ENCODE measurements at places on chromosomes 7 and 10. TPM values are rescaled to one million over a fixed set of nuclear protein-coding genes. Genes with fewer than 3 reads are reported as not detected.

DNA sequence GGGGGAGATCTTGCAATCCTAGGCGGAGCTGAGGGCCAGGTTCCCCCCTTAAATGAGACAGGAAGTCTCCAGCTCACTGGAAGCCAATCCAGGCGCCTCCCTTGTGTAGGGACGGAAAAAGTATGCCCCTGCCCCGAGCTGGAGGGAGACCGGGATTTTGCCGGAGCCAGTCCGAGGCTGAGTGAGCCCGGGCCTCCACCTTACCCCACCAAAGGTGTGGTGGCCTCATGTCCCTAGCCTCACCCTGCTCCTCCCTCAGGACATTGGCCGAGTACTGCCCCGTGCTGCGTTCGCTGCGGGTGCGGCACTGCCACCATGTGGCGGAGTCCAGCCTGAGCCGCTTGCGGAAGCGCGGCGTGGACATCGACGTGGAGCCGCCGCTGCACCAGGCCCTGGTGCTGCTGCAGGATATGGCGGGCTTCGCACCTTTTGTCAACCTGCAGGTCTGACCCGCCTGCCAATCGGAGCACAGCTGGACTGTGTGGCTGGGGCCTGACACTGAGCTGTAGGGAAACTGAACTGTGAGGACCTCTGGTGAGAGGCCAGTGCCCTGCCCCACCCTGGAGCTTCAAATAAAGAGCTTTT, 2.0 kb downstream of the FBXL15 start:
- peaks cover 9% of the 10 kb centered on the region for H3K4me1 ChIP-seq
- H3K36me3 ChIP-seq = no peaks in the 10 kb centered on the region
- peaks cover 23% of the 10 kb centered on the region for H3K27me3 ChIP-seq
- DNase-seq = peak; percentile 78

DNA sequence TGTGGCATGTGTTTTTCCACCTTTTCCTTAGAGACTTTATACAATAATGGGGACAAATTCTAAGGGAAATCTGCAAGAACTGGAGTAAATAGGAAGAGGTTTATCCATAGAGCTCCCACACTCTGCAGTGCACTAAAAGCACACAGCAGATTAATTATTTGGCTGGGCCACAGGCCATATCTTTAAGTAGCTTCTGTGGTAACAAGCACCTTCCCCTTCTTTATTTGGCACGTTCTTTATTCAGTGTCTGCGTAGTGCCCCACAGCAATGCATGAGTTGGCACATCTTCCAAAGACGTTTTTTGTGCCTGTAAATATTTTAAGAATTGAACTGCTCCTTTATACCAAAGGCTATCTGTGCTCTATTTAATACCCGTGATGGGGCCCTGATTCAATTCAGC, 104.9 kb upstream of the MBL2 start:
- no peaks in the 10 kb centered on the region for H3K36me3 ChIP-seq
- no peak for DNase-seq
- H3K27ac ChIP-seq = no peak overlapping the region
- H3K4me1 ChIP-seq = peaks cover 14% of the 10 kb centered on the region
- H3K27me3 ChIP-seq = no peaks in the 10 kb centered on the region
- no peak overlapping the region for H3K4me3 ChIP-seq

DNA sequence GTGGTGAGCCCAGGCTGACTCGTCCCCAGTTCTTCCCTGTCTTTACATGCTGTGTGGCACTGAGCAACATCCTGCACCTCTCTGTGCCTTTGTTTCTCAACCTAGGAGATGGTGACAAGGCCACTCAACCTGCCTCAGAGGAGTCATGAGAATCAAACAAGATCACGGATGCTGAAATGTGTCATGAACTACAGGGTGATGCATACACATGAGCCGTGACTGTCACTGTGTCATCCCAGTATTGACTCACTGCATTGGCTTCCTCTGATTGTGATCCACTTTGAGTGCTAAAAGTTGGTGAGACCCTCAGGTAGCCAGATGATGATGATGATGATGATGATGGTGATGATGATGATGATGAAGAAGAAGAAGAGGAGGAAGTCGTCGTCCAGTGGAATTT, 11.5 kb downstream of the C10orf71 start:
- no peak overlapping the region for H3K4me3 ChIP-seq
- H3K27ac ChIP-seq = no peak overlapping the region
- peaks cover 27% of the 10 kb centered on the region for H3K27me3 ChIP-seq
- no peaks in the 10 kb centered on the region for H3K4me1 ChIP-seq
- H3K36me3 ChIP-seq = no peaks in the 10 kb centered on the region

DNA sequence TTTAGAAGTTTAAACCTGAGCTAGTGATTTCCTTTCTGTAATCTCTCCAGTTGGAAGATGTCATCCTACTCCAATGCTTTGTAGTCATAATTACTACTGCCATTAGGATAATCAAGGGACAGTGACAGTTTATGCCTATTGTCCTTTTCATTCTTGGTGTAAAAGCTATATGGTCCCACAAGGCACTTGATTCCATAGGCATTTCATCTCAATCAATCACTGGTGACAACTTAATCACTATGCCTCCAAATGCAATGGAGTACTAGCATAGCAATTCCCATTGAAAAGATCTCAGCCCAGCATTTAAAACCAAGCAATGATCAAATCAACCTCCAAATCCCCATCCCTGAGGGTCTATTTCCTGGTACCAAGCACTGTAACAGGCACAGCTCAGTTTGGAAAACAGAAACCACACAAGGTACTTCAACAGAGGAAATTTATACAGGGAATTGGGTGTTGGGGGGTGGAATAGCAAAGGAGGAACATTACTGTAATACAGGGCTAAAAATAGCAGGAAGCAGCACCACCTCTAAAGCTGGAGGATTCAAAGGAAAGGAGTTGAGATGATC, 51.0 kb downstream of the FHIP2A start:
- peaks cover 22% of the 10 kb centered on the region for H3K4me1 ChIP-seq
- H3K4me3 ChIP-seq = no peak overlapping the region
- H3K27ac ChIP-seq = no peak overlapping the region
- peaks cover 11% of the 10 kb centered on the region for H3K27me3 ChIP-seq
- DNase-seq = no peak

DNA sequence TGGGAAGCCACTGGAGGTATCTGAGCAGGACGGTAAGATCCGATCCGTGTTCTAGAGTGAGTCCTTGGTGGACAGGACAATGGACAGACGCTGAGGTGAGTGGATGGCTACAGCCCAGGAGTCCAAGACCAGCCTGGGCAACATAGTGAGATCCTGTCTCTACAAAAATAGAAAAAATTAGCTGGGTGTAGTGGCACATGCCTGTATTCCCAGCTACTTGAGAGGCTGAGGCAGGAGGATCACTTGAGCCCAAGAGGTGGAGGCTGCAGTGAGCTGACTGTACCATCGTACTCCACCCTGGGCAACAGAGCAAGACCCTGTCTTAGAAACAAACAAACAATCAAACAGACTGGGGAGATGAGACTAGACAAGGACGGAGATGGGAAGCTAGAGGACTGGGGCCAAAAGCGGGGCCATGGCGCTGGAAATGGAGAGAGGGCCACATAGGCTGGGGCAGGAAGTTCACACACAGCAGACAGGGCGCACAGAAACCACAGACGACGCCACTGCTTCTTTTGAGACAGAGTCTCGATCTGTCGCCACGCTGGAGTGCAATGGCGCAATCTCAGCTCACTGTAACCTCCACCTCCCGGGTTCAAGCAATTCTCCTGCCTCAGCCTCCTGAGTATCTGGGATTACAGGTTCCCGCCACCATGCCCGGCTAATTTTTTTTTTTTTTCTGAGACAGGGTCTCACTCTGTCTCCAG, 24.7 kb downstream of the DAGLB start:
- H3K27me3 ChIP-seq = no peaks in the 10 kb centered on the region
- H3K36me3 ChIP-seq = peaks cover 10% of the 10 kb centered on the region
- DNase-seq = no peak
- no peak overlapping the region for H3K4me3 ChIP-seq

DNA sequence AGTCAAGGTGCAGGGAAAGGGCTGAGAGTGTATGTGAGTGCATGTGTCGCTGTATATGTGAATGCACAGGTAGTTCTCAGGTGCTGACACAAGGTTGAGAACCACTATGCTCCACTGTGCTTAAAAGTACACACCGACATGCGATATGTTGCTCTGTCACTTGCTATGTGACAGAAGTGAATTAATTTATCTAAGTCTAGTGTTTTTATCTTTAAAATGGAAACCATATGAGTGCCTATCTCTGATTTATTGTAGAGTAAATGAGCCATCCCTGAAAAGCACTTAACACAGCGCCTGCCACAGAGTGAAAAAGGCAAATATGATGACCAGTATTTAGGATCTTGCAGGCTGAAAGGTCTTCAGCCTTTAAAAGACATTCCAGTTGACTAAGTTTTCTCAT, 4.9 kb downstream of the SLC35B4 start:
- H3K4me3 ChIP-seq = no peak overlapping the region
- H3K4me1 ChIP-seq = peaks cover 12% of the 10 kb centered on the region
- peaks cover 7% of the 10 kb centered on the region for H3K36me3 ChIP-seq
- no peak for DNase-seq
- H3K27ac ChIP-seq = no peak overlapping the region

DNA sequence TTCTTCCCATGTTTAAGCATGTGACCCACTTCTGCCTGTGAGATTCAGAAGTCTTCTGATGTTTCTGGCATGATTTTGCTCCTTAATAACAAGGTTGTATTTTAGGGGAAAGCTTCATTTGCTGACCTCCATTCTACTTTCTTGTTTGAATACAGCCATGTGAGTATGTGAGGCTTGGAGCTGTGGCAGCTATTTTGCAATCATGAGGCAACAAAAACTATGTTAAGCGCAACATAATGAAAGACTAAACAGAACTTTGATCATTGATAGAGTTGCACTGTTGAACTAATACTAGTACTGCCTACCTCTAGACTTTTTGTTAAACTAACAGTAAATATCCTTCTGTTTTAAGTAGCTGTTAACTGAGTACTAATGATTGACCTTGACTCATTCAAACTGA, 203.8 kb upstream of the FAM3C start:
- H3K4me1 ChIP-seq = peaks cover 9% of the 10 kb centered on the region

GRCh38 chr7:49523870-49524269, 249.6 kb upstream of the VWC2 start:
- no peak overlapping the region for H3K4me3 ChIP-seq
- no peaks in the 10 kb centered on the region for H3K36me3 ChIP-seq
- H3K27ac ChIP-seq = no peak overlapping the region

- DNase-seq = no peak
- no peak overlapping the region for H3K27ac ChIP-seq
- no peaks in the 10 kb centered on the region for H3K27me3 ChIP-seq
- H3K4me3 ChIP-seq = no peak overlapping the region
- H3K36me3 ChIP-seq = peaks cover 8% of the 10 kb centered on the region
Observed at GRCh38 chr7:74101061-74101681, 17.6 kb downstream of the LIMK1 start.

- peak overlapping the region; percentile 51 for H3K27ac ChIP-seq
- no peak overlapping the region for H3K4me3 ChIP-seq
- H3K27me3 ChIP-seq = no peaks in the 10 kb centered on the region
- no peaks in the 10 kb centered on the region for H3K36me3 ChIP-seq
- DNase-seq = peak; percentile 54
Observed at GRCh38 chr10:48251525-48252353, 22.8 kb downstream of the FRMPD2 start.

- no peak overlapping the region for H3K27ac ChIP-seq
- H3K4me3 ChIP-seq = no peak overlapping the region
- peaks cover 10% of the 10 kb centered on the region for H3K4me1 ChIP-seq
Observed at GRCh38 chr10:7525314-7526016, 114.6 kb upstream of the SFMBT2 start.

DNA sequence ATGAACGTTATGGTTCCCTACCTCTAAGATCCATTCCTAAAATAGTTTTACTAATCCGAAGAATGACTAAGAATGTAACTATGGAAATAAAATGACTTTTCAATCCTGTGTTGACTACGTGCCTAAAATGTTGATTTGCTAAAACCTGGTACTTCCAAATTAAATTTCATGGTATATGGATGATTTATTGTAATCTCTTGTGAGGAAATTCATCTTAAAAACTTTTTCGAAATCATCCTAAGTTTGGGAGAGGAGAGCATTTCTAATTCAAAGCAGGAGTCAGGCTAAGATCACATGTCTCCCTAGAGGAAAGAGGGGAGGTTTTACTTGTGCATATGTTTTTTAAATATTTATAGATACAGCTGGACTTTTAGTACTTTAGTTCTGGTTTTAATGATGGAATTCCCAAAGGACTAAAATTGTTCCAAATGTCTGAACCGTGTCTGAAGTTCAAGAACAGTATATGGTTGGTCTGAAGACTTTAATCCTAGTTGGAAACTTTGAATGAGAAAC, 483.9 kb downstream of the AUTS2 start:
- peaks cover 12% of the 10 kb centered on the region for H3K36me3 ChIP-seq
- H3K27ac ChIP-seq = peak overlapping the region; percentile 27
- DNase-seq = no peak
- H3K27me3 ChIP-seq = no peaks in the 10 kb centered on the region

GRCh38 chr10:77501846-77502261, 135.8 kb downstream of the KCNMA1 start:
- no peak overlapping the region for H3K4me3 ChIP-seq
- H3K27me3 ChIP-seq = peaks cover 8% of the 10 kb centered on the region
- H3K27ac ChIP-seq = peak overlapping the region; percentile 6
- no peak for DNase-seq

Gene GIMAP5
- not detected for total RNA-seq

Gene ITPRIP
- total RNA-seq = 8.5 TPM

Gene ZNF488
- total RNA-seq = 4.9 TPM

Gene NRCAM
- 41.0 TPM for total RNA-seq
